ENCODE measurements at places on chromosomes 11 and 22.

DNA sequence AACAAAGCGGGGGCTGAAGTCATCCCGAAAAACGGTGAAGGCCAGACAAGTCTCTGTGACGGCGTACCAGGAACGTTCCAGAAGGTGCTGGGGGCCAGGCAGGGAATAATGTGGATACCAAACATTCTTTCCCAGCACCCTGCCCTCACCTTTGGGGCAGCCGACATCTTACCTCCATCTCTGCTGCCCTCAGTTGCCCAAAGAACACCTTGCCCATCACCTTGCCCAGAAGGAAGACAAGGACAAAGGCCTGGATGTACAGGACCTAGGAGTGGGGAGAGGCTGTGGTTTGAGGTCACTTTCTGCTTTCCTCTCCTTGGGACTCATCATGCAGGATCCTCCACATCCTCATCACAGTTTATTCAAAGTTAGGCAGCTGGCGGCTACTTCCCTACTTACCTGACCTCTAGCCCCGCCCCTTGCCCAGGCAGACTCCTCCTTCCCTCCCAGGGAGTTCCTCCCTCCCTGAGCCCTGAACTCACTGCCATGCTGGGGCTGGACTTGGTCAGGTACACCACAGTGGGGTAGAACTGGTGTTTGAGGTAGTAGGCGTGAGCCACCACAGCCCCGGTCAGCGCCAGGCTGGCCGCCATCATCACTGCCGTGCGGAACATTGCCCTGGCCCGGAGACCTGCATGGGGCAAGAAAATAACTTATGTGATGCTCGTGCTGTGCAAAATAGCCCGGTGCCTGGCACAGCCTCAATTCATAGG, 1.2 kb downstream of the SYVN1 start:
- DNase-seq: no peak

DNA sequence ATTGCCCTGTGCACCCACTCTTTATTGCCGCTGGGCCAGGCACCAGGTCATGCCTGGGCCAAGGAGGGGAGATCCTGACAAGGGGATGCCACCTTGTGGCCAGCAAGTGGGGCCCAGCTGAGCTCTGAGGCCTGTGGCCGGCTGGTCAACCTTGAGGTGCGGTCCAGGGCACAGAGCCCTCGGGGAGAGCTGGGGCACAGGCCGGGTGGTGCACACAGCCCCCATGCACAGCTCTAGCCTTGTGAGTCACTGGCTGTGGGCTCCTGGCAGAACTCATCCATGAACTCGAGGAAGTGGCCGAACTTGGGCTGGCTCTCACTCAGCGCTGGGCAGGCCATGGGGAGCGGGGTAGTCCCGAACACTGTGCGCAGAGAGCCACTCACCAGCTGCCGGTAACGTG, 94.3 kb downstream of the RNF169 start:
- DNase-seq: no peak

DNA sequence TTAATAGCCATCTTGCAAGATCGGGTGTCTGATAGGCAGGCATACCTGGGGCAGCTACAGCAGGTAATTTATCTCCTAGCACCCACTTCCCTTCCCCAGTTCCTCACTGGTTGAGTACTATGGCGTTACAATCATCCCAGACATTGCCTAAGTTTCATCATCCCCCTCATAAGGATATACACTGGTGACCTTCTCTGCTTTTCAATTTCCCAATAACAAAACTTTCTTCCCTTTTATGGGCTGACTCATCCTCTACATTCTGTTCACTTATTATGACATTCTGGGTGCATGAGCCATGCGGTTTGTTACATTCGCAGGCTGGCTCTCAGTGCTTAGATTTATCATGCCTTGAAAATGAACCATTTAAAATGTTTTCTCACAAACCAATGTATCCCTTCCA, 5.0 kb upstream of the MRPL11 start:
- DNase-seq: no peak

GRCh38 chr11:26830218-26830617, 108.4 kb upstream of the SLC5A12 start:
- no peak for DNase-seq

DNA sequence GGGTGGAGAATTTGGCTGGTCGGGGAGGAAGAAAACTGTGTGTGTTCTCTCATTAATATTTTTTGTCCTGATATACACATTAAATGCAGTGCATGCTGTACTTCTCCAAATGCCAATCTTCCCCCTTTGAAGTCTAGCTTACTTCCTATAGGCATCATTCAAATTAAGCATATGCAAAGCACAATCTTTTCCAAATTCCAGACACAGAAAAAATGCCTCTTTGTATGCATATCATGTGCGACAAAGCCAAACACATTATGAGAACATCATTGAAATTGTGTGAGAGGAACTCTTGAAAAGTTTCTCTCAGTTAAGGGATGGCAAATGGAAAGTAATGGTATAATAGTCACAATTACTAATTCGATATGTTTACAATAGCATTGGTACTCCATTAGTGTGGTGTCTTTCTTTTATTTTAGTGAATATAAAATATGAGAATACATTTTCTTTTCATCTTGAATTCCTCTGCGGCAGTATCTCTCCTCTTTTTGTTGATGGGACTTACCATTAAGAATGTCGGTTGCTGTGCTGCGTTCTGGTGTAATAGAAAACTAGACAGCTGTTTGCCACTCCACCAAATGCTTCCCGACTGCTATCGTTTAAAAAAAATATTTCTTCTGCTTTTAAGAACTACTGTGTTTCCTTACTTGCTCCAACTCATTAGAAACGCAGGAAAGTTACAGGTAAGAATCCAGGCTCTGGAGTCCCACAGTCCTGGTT, 19.3 kb upstream of the NRIP3 start:
- DNase-seq: no peak

- DNase-seq: no peak
Observed at GRCh38 chr11:120057028-120057330, 80.9 kb downstream of the TRIM29 start.

DNA sequence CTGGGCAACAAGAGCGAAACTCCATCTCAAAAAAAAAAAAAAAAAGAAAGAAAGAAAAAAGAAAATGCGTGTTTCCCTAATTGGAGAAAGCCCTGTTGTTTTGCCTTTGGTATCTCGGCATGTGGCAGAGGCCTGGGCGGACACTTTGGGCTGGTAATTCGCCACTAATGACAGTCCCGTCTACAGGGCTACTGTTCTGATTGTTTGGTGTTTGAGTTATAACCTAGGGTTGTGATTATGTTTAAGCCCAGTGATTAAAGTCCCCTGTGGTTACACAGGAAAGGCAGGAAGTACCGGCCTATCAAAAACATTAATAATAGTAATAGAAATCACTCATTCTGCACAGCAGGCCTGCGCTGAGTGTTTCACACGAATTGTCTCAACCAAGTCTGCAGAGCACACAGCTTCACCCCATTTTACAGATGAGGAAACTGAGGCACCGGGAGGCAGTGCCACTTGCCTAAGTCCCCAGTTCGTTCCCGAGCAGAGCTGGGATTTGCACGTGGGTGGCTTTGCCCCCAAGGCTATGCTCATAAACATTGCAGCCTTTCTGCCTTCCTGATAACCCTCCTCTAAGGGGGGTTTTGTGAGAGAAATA, 39.1 kb upstream of the GRAMD4 start:
- no peak for DNase-seq

DNA sequence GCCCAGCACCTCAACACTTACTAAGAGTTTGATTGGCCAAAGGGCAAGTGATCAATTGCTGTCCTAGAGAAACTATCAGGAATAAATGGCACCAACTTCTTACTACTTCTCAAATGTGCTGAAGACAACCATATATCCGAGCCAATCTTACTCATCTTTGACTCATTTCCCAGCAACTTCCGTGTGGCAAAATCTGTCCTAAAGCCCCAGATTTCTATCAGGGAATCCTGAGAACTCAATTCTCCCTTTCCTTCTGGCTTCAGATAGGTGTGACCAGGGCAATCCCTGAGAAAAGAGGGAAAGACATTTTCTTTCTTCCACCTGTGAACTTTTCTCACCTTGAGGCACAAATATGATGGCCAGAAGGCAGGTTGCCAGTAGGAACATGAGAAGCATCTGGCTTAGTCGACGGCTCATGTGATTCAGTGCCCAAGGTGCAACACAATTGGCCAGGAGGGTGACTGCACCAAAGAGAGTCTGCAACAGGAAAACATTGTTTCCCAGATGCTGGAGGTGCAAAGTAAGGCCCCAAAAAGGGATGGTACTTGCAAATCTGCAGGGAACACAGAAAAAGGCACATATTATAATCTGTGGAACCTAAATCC, 21.8 kb upstream of the SLC22A24 start:
- no peak for DNase-seq

GRCh38 chr11:58845386-58845785, 882 bp upstream of the GLYATL2 start:
- DNase-seq: no peak

GRCh38 chr22:17773606-17774205, 563 bp downstream of the BID start:
- DNase-seq: peak; percentile 90

GRCh38 chr11:95296621-95297025, 65.6 kb upstream of the SESN3 start:
- no peak for DNase-seq

DNA sequence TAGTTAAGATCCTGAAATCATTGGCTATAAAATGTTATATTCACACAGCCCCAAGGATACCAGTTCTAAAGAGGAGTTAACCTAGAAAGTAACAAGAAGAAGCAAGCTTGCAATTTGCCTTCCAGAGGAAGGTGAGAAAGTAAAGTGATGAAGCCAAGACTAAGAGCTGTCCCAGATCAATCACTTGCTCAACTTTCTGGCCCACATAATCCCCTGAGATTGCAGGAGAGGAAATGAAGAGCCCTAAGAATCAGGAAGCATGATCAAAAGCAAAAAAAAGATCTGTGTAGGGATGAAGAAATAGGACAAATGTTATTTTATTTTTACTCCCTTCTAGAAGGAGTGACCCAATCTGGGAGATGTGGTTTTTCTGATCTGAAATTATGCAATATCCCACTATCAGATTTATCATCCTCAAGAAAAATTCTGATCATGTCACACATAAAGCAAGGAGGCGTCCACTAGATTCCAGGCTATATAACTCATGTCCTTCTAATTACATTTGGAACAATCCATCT, 180.3 kb upstream of the GUCY1A2 start:
- no peak for DNase-seq

GRCh38 chr11:130721736-130722135, 194.5 kb downstream of the SNX19 start:
- DNase-seq: no peak

DNA sequence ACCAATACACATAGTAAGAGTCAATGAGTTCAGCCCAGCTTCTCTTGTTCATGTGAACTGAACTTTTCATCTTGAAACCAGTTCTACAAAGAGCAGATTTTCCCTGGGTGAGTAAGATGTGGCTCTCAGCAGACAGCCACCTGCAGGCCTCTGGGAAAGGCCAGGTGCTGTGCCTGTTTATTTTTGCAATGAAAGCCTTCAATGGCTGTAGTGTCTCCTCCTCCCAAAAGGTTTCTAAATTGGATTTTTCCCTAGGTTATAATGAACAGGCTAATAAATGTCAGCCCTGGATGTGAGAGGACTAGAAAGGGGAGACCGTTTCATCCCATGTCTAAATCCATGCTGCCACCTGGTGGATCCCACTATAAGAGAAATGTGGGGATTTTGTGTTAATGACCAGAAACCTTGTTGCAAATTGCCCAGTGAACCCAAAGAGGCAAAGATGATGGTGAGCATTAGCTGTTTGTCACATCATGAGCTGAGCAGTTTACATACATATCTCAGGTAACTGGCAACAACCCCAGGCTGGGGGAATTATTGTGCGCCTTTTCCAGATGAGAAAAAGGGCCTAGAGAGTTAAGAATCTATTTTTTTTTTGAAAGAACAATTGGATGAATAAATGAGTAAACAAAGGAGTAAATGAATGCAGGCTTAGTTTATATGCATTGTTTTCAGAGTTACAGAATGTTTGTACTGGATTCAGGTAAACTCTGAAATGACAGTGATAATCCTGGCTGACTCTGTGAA, 12.7 kb downstream of the C11orf91 start:
- peak; percentile 69 for DNase-seq

- no peak for DNase-seq
Observed at GRCh38 chr11:93852242-93852641, 1.8 kb upstream of the VSTM5 start.

GRCh38 chr11:64138398-64138797, 27.5 kb downstream of the MACROD1 start:
- peak; percentile 68 for DNase-seq

GRCh38 chr11:105202422-105202821, 62.9 kb upstream of the CARD18 start:
- DNase-seq: no peak

DNA sequence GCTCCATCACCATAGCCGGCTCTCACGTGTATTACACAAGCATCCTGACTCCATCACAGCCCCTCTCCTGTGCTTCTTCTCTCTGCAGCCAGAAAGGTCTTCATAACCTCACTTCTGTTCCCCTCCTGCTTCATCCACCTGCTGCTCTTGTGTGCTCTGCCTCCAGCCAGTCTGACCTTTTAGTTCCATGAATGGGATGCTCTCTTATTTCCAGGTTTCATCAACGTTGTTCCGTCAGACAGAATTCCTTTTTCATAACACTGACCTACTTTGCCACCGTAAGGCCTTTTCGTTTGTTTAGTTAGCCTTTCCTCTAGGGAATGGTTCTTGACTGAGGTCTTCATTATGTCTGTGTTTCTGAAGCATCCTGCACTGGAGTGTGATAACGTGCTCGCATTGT, 18.8 kb downstream of the GRAMD1B start:
- peak; percentile 25 for DNase-seq

DNA sequence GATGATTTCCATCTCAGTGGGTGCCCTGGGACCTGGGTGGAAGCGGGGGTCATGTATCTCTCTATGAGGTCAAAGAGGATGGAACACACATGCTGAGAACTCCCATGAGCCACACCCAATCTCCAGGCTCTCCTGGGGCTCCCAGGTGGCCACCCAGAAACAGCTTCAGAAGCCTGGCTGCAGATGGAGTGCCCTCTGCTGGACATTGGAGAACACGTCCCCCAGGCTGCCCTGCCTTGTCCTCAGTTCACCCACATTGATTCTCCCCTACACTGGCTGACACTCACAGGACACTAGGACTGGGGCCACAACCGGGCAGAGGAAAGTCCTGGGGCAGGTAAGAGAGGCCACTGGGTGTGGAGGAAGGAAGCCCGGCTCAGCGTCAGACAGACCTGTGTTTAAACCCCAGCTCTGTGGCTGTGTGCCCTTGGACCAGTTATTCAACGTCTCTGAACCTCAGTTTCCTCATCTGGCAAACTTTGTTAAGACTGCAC, 4.5 kb upstream of the NOL12 start:
- peak; percentile 67 for DNase-seq

DNA sequence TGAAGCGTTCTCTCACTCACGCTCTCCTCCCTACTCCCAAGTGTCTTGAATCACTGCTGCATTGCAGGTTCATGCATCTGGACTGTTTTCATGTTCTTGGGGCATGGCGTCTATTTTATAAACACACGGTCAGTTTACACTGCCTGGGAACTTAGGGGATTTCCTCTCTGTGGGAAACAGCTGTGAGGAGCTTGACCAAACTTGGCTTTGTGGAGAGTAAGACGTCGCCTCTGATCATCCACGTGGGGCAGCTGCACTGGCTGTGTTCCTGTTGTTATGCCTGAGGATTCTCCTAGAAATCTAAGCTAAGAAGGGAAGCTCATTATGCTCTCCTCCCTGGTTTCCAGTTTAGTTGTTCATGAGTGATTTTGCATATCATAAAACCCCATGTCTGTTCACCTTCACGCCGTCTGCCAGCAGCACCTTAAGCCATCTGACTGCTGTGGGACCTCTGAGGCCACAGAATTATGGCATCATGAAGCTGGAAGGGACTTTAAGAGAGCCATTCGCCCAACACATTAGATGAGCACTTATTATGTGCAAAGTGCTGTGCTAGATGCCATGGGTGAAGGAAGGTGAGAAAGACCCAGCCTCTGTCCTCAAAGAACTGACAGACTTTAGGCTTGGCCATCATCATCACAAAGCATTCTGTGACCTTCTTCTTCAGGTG, 38.8 kb upstream of the POU2AF1 start:
- DNase-seq: no peak

- DNase-seq: no peak
Observed at GRCh38 chr22:37237371-37238268, 6.4 kb downstream of the RAC2 start.
